ENCODE measurements at places on chromosomes 5 and 9. TPM values are rescaled to one million over a fixed set of nuclear protein-coding genes. Genes with fewer than 3 reads are reported as not detected.
A peak's percentile ranks its signal among the peaks of the same experiment; 100 is the strongest.

GRCh38 chr5:88826646-88827585 lies 56.1 kb downstream of the MEF2C start:
- no peak overlapping the region for H3K4me3 ChIP-seq
- DNase-seq = peak; percentile 69
- H3K36me3 ChIP-seq = no peaks in the 10 kb centered on the region
- H3K4me1 ChIP-seq = peaks cover 8% of the 10 kb centered on the region
- H3K27me3 ChIP-seq = no peaks in the 10 kb centered on the region
- H3K27ac ChIP-seq = peak overlapping the region; percentile 77

- H3K27me3 ChIP-seq = no peaks in the 10 kb centered on the region
- H3K27ac ChIP-seq = no peak overlapping the region
- no peaks in the 10 kb centered on the region for H3K36me3 ChIP-seq
Observed at GRCh38 chr5:104213216-104213615, 650.6 kb upstream of the NUDT12 start.

DNA sequence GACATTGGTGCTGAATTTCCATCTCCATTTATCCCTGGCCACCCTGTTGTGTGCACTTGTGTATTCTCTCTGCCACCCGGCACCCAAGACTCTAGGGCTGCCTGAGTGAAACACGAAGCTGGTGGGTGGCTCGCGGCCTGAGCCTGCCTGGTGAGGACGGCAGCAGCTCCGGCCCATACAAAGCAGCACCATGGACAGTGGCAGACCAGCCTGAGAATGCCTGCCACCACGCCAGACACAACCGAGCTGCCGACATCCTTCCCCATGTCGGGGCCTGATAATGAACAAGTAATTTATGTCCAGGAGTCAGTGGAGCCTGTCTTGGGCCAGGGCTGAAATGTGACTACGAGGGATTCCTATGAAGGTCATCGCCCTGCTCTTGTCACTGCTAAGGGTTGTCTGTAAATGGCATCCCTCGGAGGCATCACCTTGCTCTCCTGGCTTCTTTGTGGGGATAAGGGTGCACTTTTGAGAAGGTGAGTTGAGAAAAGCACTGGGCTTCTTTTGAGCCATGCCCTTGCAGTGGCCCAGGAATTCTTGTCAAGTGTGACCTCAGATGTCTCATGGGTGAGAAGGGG lies 175.7 kb downstream of the MELK start:
- DNase-seq = peak; percentile 47
- no peak overlapping the region for H3K27ac ChIP-seq
- no peaks in the 10 kb centered on the region for H3K27me3 ChIP-seq

GRCh38 chr5:34685485-34686165 lies 29.5 kb downstream of the RAI14 start:
- no peaks in the 10 kb centered on the region for H3K27me3 ChIP-seq
- peak; percentile 84 for DNase-seq

DNA sequence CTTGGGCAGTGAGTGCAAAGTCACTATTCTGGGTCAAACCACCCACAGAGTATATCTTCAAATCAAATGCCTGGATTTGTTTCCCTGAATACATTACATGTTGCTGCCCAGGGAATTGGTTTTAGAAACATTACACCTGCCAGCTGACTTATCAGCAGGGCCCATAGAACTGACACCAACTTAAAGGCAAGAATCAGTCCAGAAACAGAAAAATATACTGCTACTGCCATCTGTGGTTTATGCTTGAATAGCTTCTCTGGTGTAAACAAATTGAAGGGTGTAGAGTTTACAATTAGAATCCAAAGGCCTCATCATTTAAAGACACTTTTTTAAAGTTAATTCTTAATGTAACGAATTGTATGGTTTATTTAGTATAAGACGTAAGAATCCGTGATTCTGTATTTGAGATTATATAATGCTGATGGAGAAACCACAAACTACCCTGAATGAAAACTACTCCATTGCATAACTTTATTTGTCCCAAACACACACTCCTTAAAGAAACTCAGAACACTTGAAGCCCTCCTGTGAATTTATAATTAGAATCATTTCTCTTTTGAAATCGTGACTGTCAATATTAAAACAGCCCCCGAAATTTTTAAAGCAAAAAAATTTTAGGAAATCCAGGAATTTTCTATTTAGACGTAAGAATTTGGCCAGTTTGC lies 6.2 kb downstream of the NR6A1 start:
- H3K27ac ChIP-seq = no peak overlapping the region
- DNase-seq = peak; percentile 40
- H3K36me3 ChIP-seq = no peaks in the 10 kb centered on the region
- no peak overlapping the region for H3K4me3 ChIP-seq
- H3K27me3 ChIP-seq = peaks cover 49% of the 10 kb centered on the region

GRCh38 chr5:53792338-53792737 lies 231.9 kb downstream of the NDUFS4 start:
- no peak for DNase-seq
- no peak overlapping the region for H3K27ac ChIP-seq
- no peak overlapping the region for H3K4me3 ChIP-seq
- H3K36me3 ChIP-seq = no peaks in the 10 kb centered on the region
- no peaks in the 10 kb centered on the region for H3K4me1 ChIP-seq
- no peaks in the 10 kb centered on the region for H3K27me3 ChIP-seq

GRCh38 chr5:16932401-16932800 lies 3.7 kb downstream of the MYO10 start:
- H3K4me3 ChIP-seq = no peak overlapping the region
- H3K27ac ChIP-seq = no peak overlapping the region
- no peaks in the 10 kb centered on the region for H3K36me3 ChIP-seq
- H3K4me1 ChIP-seq = peaks cover 7% of the 10 kb centered on the region
- H3K27me3 ChIP-seq = no peaks in the 10 kb centered on the region
- no peak for DNase-seq

The GLIPR2 gene
- total RNA-seq = 47.8 TPM

The AQP3 gene
- total RNA-seq = 9.0 TPM

The SYK gene
- not detected for total RNA-seq

The GRM6 gene
- total RNA-seq = not detected

The KIF4B gene
- under 0.01 TPM for total RNA-seq
